ENCODE measurements at places on chromosomes 5 and 9.

DNA sequence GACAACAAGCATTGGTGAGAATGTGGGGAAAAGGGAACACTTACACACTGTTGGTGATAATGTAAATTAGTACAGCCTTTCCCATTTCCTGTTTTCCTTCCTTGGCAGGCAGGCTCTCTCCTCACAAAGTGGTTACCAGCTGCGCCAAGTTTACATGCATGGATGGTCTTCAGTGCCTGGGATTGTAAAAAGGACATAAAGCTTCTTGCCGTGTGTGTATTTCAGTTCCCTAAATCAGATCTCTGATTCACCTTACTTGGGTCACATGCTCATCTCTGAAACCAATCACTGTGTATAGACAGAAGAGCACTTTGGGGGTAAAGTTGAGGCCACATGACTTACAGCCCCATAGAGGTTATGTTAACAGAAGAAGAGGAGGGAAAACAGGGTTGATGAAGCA is 92.8 kb downstream of the CAVIN4 start:
- DNase-seq, result peak; percentile 22

DNA sequence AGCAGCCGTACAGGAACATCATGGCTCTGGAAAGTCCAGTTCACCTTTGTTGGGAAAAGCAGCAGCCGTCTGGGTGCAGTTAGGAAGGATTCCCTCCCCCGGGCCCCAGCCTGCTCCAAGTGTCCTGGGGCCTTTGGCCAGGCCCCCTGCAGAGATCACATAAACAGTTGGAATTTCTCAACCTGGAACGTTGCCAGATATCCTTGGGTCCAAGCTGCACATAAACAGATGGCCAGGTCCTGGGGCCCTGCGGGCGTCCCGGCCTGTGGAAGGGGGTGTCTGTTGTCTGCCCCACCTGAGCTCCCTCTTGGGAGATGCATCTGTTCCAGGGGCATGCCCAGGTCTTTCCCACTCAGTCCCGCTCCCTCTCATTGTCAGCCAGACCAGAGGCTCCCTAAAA is 92.7 kb downstream of the COL5A1 start:
- DNase-seq, result no peak

DNA sequence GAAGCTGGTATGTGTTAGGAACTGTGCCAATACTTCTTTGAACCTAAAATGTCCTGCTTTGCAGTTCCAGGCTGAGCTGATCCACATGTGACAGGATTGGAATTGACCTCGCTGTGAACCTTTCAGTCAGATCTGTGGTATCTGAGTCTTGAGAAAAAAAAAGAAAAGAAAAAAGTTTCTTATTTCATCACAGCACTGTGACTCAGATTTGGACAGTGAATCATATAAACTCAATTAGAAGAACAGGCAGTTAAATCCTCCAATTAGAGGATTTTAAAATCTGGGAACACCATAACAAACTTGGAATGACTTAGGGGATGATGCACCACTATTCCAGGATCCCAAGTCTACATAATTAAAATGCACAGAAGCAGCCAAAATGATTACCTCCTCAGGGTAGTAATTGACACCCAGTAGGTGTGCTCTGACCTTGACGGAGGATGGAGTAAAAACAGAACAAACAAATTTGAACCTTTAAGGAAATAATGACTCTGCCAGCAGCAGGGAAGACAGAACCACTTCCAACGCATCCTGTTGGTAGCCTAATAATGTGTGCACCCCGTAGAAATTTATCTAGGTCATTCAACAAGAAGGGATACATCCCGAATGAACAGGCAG is 57.8 kb upstream of the RAI14 start:
- DNase-seq, result no peak

- DNase-seq, result no peak
Measured at GRCh38 chr9:110971234-110971633, 67.0 kb downstream of the LPAR1 start.

DNA sequence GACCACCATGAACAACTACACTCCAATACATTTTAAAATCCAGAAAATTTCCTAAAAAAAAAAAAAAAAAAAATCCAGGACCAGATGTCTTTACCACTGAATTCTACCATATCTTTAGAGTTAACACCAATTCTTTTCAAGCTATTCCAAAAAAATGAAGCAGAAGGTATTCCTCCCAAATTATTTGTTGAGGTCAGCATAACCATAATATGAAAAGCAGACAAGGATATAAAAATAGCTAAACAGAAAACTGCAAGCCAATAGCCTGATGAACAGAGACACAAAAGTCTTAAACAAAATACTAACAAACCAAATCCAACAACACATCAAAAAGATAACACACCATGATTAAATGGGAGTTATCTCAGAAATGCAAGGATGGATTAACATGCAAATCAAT is 695.4 kb downstream of the PTPRD start:
- DNase-seq, result no peak

DNA sequence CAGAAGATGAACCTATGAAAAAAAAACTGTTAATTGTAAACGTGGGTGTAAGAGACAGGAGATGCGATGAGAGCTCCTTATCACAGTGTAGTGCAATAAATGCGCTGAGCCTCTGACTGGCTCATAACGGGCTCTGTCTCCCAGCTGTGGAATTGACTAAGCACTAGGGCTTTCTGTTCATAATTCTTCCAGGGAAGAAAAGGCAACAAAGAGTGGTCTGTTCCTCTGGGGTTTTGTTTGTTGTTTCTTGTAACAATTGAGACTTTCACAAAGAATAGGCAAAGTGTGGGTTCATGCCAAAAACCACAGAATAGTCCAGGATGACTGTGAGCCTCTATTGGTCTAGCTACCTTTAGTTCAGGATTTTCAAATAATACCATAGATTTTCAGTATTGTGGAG is 39.4 kb downstream of the UBE2QL1 start:
- no peak for DNase-seq

GRCh38 chr5:28117691-28118090 is 1079.3 kb upstream of the CDH9 start:
- DNase-seq, result no peak

DNA sequence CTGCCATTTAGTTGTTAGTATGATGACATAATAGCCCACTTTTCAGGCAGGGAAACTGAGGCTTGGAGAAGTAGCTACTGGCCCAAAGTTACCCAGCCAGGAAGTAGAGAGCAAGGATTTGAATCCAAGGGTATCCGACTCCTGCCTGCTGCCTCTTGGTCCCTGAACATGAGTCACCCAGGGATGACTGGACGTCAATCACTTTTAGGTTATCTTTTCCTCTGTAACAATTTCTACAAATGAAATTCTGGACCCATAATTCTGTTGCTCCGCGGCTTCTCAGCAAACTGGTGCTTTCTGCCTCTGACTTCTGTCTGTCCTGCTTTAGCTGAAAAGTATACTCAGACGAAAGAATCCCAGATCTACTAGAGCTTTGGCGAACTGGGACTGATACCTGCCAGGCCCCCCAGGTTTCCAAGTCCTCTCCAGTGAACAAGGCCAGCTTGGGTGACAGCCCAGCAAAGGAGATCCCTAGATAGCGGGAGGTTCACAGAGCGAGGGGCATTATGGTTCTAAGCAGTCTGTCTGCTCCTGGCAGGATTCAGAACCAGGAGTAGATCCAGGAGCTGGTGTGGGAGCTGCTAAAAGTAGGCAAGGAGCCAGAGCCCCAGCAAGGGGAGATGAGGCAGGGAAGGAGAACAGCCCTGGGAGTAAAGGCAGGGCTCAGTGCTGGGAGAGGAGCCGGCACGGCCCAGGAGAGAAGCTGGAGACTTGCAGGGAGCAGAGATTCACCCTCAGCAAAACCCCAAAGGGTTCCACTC is 20.6 kb downstream of the OLFML2A start:
- DNase-seq, result no peak

DNA sequence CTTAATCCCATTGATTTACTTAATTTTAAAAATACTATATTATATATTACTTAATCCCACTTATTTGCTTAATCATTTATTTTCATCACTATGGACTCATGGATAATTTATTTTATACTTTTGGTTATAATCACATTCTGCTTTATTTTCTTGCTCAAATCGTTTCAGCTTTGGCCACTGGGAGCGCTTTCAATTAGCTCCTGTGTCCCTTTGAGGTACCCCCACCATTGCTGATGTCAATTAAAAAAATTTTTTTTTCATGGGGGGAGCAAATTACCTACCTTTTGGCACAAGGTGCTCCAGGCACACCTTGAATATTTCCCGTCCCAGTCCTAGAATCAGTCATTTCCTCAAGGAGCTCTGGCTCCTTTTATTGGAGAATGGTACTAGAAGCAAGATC is 1.4 kb upstream of the TRIO start:
- no peak for DNase-seq

DNA sequence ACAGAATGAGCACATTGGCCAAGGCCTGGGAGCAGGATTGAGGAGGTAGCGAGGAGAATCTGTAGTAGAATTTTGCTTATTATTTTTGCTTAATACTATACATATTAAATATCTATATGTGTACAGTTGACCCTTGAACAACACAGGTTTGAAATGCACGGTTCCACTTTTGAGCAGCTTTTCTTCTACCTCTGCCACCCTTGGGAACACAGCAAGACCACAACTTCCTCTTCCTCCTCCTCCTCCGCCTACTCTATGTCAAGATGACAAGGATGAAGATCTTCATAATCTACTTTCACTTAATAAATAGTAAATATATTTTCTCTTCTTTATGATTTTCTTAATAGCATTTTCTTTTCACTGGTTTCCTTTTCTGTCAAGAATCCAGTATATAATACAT is 541.4 kb downstream of the KCTD16 start:
- no peak for DNase-seq

GRCh38 chr9:112404508-112404932 is 24.6 kb downstream of the HSDL2 start:
- no peak for DNase-seq

GRCh38 chr5:160539431-160539830 is 117.8 kb downstream of the PTTG1 start:
- no peak for DNase-seq

DNA sequence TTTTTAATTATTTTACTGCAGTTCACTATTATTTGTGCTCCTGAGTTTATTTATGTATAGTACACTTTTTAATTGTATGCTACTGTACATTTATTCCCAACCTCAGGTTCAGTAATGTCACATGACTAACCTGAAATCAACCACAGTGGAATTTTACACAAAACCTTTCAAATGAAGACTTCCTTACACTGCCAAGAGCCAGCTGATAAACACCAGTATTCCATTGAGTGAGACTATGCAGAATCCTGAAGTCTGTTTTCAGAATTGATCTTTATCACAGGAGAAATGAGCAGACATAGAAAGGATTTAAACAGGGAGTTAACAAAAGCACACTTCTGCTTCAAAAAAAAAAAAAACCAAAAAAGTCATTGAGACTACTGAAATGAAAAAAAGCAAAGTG is 219.5 kb downstream of the PRR16 start:
- no peak for DNase-seq

- no peak for DNase-seq
Measured at GRCh38 chr5:133966090-133966489, 2.3 kb downstream of the C5orf15 start.

DNA sequence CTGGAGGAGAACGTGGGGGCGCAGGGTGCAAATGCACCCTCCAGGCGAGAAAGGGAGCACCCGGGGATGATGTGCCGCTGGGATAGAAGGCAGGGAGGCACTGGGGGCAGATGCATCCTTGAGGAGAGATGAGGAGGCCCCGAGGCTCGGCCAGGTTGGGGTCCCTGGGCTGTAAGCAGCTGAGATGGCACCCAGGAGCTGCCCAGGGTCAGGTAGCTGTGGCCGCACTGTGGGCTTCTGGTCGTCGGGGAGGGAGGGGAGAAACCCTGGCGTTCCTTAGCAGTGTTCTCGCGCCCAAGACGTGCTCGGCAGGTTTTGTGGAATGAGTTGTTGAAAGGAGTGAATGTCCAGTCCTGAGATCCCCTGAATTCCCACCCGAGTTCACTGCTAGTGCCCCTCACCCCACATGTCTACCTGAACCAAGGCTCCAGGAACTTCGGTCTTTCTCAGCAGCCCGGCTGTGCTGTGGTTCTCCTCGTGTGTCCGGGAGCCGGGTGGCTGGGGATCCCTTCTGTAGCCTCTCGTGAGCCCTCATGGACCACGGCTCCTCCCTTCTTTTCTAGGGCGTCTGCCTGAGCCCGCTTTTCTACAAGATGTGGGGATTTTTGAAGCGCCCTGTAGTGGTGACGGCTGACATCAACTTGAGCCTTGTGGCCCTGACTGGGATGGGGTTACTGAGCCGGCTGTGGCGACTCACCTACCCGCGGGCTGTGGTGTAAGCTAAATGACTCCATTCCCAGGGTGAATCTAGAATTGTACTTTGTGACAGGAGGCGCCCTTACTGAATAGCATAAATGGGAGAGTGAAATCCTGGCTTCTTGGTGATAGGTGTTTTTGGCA is 1.1 kb downstream of the POMT1 start:
- no peak for DNase-seq

DNA sequence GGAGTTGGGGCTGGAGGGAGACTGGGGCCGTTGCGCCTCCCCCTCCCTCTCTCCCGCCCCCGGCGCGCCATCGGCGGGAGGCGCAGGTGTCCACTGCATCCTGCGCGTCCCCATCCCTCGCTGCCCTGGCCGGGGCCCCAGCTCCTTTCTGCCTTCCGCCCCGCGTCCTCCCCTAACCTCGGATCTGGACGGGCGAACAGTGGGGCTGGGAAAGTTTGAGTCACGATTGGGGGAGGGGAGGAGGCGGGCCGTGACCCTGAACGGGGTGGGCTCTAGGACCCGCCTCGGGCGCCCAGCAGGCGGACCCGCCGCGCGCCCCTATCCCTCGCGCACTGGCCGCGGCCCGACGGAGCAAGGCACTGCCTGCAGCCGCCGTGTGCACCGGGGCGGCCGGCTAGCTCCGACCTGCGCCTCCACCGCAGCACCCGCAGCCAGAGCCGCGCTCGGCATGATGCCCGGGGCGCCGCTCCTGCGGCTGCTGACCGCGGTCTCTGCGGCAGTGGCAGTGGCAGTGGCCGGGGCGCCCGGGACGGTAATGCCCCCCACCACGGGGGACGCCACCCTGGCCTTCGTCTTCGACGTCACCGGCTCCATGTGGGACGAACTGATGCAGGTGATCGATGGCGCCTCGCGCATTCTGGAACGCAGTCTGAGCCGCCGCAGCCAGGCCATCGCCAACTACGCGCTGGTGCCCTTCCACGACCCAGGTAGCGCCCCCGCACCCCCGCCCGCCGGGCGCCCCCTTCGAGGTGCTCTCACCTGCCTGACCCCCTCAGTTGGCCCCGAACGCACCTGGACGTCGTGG is at the start of gene HMCN2:
Gene HMCN2 (plus strand): TSS at position 330 of the 805 bp plus-strand sequence. CDS start 119 bp downstream, at position 449.
- DNase-seq, result no peak

- no peak for DNase-seq
Measured at GRCh38 chr5:142197098-142197497, 88.5 kb downstream of the NDFIP1 start.

GRCh38 chr5:88732181-88732633 is 150.8 kb downstream of the MEF2C start:
- DNase-seq, result no peak

GRCh38 chr9:132739710-132740310 is 69.5 kb downstream of the GTF3C4 start:
- no peak for DNase-seq

DNA sequence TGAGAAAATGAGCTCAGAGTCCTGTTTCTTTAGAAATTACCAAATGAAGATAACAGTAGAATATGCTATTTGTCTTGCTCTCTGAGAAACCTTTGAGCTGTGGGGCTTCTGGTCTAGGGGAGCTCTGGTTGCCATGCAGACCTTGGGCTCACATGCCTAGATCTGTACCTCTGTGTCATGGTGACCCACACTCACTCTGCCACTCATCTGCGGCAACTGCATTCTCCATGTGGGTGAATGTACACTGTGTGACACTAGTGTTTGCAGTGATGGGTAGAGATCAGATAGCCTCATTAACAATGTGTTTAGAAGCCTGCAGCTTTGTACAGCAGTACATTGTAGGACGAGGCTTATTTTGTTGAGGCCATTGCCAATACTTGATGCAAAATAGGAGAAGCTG is 521.2 kb downstream of the CHSY3 start:
- DNase-seq, result no peak
